ENCODE measurements at places on chromosomes 12 and 14.

DNA sequence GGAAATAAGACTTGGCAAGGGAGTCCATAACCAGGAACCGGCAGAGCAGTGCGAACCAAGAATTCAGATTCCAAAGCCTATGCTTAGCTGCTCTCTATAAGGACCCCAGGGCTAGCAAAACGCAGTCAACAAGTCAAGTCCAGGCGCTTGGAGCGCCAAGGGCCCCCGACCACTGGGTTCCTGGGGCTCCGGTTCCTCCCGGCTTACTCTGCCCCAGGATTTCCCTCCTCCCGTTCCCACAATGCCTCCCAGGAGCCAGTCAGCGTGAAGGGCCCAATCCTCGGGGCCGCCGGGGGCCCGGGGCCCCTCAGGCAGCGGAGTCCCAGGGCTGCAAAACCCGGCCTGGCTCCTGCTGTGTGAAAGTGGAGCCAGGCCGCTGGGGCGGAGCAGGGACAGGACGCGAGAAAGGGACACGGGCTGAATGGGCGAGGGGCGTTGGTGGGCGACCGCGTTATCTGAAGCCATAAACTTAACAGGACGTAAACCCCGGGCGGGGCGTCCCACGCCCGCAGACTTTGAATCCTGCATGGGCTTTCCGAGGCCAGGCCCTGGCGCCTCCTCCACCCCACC, 1.5 kb downstream of the KRT8 start:
- DNase-seq = peak; percentile 8

GRCh38 chr14:60975551-60975950, 5.3 kb downstream of the TRMT5 start:
- no peak for DNase-seq

DNA sequence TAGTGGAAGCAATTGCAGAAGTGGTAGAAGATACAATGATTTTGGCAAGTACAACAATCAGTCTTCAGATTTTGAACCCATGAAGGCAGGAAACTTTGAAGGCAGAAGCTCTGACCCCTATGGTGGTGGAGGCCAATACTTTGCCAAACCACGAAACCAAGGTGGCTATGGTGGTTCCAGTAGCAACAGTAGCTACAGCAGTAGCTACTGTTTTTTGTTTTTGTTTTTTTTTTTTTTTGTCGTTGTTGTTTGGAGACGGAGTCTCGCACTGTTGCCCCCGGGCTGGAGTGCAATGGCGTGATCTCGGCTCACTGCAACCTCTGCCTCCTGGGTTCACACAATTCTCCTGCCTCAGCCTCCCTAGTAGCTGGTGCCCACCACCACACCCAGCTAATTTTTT, 47.4 kb downstream of the IFNG-AS1 start:
- no peak for DNase-seq

DNA sequence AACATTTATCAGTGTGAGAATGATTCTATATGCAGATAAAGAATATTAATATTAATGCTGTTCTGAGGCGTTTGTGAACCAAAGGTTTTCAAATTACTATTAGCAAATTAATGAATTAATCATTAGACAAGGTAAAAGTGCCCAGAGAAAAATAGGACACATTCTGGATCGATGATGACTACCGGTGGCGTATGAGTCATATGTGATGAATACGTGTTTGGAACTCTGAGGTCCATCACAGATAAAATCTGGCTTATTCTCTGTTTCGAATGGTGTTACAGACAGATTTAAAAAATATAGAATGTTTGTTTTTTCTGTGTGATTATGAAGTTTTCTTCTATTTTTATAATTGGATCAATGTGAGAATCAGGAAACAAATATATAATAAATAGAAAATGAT, 79.2 kb upstream of the RTL1 start:
- DNase-seq = no peak

DNA sequence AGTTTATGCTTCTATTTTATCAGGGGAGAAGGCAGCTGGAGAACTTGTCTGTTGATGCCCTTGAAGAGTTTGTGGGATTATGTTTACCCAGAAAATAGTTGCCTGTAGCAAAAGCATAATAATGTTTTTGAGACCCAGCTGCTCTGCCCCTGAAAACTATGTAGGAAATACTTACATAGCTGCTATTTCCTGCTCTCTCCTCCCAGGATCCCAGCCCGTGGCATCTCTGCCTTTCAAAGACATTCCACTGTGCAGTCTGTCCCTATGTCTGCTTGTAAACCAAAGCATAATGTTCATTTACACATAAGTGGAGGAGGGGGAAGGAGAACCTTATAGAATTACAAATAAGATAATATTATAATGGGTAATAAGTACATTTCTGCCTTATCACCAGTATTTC, 198.7 kb downstream of the SYT1 start:
- DNase-seq = no peak

Data from T-helper 9 cell (primary cell).